T-helper 2 cell treated with Interferon-gamma antibody and Interleukin-4, amounts not matched to agents 5 μg/mL and 100 μg/mL, for 36 hours (primary cell): ENCODE measurements at places on chromosomes 2 and 18.

DNA sequence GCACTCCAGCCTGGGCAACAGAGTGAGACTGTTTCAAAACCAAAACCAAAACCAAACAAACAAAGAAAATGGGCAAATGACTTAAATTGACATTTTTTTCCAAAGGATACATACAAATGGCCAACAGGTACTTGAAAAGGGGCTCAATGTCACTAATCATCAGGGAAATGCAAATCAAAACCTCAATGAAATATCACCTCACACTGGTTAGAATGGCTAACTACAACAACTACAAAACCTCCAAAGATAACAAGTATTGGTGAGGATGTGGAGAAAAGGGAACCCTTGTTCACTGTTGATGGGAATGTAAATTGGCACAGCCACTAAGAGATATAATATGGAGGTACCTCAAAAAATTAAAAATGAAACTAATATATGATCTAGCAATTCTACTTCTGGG is 213.2 kb upstream of the HS6ST1 start:
- DNase-seq: no peak

GRCh38 chr2:151878655-151879563 is 50.7 kb upstream of the ARL5A start:
- DNase-seq: no peak

GRCh38 chr2:227642656-227643055 is 23.9 kb upstream of the SCYGR5 start:
- no peak for DNase-seq

- DNase-seq: no peak
Measured at GRCh38 chr18:39007031-39007902, 1441.7 kb upstream of the CELF4 start.

DNA sequence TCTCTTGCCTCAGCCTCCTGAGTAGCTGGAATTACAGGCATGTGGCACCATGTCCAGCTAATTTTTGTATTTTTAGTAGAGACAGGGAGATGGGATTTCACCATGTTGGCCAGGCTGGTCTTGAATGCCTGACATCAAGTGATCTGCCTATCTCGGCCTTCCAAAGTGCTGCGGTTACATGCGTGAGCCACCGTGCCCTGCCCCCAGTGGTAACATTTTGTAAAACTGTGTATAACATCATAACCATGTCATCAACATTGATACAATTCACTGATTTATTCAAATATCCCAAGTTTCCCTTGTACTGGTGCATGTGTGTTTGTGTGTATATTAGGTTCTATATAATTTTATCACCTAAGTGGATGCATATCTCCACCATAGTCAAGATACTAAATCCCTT is 70.0 kb downstream of the PDCL3 start:
- DNase-seq: no peak
